ENCODE measurements at places on chromosomes 5 and 9.

DNA sequence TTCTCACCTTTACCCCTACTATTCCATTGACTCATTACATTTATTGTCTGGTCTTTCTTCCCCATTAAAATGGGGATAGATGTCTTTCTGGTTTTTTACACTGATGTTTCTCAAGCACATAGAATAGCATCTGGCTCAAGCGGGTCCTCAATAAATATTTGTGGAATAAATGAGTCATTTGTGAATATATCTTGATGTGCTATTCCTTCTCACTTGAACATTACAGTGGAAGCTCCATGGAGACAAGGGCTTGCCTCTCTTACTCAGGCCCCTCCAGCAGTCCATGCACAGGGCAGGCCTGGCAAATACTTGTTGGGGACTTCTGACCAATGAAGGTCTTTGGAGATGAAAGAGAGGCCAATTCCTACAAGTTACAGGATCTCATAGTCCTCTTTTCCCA is 151.7 kb upstream of the TAS2R1 start:
- DNase-seq: no peak

- DNase-seq: no peak
Observed at GRCh38 chr5:178207183-178207916, 3.0 kb downstream of the HNRNPAB start.

DNA sequence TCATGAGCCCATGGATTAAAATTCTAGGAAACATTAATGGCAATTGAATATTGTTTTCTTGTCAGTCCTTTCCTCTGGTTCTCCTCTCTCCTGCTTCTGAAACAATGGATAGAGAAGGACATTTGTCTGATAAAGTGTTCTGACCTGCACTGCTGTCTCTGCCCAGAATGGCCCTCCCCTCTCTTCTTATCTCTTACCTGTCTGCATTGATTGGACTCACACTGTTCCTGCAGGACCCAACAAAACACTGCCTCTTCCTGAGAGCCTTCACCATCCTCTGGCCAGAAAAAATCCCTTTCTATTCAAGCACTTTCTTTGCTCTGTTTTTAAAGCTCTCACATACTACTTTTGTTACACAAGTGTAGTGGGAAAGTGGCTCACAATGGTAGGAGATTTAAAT is 143.8 kb upstream of the DHFR start:
- no peak for DNase-seq

DNA sequence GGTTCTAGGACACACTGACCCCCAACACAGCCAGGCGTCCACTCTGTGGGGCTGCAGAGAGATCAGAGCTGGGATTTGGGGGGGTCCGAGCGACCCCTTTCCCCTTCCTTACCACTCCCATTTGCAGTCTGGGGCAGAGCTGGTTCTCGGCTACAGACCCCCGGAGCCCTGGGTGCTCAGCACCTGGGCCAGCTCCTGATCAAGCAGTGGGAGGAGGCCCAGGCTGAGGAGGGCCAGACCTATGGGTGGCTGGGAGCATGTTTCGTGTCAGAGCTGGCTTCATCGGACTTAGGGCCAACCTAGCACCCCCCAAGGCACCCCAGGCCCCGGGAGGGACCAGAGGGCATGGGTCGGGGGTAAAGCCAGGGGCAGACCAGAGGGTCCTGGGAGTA is 7.6 kb downstream of the GRIN1 start:
- DNase-seq: no peak

DNA sequence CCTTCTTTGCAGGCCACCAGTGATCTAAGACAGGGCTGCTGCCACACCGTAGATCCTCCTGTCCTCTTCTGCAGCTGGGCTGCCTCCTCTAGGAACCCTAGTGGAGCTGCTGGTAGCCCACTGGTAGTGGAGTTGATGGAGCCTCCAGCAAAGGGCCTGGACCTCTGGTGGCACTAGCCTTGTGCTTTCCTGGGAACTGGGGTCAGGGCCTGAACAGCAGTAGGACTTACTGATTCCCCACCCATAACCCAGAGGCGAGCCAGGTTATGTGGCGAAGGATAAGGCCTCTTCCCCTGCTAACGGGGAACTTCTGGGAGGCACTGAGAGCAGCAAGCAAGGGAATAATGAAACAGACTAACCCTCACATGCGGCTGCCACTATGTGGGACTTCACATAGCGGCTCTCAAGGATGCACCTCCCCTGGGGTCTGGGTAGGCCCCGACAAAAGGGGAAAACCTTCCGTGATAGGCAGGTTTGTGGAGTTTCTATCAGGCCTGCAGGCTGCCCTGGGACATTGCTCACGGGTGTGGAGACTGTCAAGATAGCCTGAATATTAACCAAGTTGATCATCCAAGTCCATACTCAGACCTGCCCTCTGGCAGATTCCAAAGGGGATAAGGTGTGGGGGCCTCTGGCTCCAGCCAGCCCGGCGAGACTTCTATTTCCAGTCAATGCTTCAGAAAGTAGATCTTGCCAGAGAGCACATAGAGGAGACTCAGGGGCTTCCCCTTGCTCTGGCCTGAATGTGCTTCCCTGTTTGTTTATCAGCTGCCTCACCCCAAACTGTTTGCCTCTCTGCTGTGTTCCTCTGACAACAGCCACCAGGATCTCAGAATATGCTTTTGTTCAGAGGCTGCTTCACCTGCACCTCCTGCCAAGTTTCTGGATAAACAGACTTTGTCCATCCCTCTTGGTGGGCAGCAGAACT is 7.4 kb downstream of the SLC22A4 start:
- no peak for DNase-seq
